NCI-H1930 (cell line): ENCODE measurements at places on chromosomes 1 and 21.

DNA sequence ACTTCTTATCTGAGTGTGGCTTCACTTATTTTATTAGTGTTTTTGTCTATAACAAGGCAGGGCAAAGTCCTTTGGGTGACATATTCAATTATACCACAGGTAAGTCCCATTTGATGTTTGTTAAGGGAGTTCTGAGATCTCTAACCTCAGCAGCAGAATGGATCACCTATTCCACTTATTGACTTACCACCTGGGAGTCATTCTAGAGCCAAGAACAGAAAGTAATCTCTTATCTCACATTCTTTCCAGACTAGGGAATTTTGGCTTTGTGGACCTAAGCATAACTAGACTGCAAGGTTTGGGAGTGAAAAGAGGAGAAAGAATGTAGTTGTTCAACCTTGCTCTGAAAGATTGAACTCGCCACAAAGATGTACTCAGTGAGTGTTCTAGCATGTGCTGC is 13.2 kb downstream of the FNDC7 start:
- DNase-seq: no peak

- DNase-seq: no peak
These were observed 410.6 kb downstream of the NTNG1 start for GRCh38 chr1:107551456-107551855.

DNA sequence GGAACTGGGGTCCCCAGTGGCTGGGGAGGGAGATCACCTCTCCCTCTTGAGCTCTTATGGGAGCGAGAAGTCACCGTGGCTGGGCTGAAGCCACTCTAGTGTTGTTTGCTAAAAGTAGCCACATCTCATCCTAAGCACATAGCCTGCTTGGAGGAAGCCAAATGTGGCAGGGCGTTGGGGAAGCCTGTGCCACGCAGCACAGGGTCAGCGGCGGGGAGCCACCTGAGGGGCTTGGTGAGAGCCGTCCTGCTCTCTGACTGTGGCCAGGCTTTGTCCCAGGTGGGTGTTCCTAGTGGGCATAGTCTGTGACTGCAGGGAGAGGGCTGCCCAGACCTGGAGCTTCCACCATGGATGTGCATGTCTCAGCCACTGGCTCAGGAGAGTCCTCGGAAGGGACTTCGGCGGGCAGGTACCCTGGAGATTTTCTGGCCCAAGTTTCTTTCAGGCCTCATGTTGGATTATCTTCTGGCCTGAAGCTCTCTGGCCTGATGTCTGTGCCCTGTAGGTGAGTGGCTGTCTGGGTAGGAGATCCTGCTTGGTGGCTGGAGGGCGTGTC is 38.9 kb downstream of the MORN1 start:
- DNase-seq: no peak

DNA sequence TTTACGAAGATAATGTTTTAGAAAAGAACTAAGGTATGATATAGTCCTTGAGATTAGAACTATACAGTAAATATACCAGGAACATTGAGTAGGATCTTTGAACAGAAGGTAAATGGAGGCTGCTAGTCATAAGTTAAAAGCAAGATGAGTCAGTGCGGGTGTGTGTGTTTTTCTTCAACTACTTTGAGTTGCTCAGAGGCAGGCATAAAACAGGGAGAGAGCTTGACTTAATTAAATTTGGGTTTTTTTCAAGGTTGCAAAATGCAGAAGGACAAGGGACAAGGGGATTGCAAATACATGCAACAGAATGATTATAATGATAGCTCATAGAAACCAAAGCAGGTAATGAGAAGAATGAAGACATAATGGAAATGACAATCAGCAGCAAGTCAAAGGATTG is 815.1 kb downstream of the NCAM2 start:
- no peak for DNase-seq

GRCh38 chr21:26939601-26940111 is 27.2 kb downstream of the ADAMTS5 start:
- no peak for DNase-seq

GRCh38 chr1:93729906-93730305 is 48.3 kb upstream of the BCAR3 start:
- DNase-seq: no peak

- DNase-seq: no peak
These were observed 57.2 kb upstream of the C1orf185 start for GRCh38 chr1:51044834-51045233.

DNA sequence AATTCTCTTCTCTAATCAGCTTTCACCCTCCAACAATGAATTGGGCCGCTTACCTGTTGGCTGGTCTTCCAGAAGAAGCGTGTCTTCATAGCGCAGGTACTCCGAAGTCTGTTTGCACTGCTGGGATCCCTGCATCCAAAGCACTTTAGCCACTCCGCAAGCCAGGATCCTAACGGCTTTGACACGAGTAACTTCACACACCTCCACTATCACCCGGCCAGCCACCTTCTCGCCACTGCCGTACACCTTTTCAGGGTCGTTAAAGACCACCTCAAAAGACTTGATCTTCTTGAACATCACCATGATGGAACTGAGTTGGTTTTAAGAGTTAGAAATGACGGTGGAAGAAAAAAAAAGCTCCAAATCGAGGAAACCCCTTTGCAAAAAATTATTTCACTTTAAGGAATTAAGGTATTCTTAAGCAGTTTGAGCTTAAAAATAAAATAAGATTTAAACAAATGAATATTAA is 381 bp downstream of the TXNIP start:
- DNase-seq: no peak

DNA sequence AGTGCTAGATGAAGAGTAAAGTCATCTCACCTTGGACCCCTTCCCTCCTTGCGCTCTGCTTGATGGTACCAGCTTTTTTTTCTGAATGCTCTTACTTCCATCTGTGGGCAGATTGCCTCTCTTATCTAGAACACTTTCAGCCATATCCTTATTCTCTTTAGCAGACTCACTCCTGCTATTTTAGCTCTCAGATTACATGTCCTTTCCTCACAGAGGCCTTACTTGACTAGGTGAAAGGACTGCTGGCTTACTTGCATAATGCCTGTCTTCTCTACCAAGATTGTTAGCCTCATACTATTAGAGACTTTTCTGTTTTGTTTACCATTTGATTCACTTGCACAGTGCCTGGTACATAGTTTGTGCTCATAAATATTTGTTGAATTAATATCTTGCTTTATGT is 9.3 kb downstream of the IFI44 start:
- DNase-seq: no peak

DNA sequence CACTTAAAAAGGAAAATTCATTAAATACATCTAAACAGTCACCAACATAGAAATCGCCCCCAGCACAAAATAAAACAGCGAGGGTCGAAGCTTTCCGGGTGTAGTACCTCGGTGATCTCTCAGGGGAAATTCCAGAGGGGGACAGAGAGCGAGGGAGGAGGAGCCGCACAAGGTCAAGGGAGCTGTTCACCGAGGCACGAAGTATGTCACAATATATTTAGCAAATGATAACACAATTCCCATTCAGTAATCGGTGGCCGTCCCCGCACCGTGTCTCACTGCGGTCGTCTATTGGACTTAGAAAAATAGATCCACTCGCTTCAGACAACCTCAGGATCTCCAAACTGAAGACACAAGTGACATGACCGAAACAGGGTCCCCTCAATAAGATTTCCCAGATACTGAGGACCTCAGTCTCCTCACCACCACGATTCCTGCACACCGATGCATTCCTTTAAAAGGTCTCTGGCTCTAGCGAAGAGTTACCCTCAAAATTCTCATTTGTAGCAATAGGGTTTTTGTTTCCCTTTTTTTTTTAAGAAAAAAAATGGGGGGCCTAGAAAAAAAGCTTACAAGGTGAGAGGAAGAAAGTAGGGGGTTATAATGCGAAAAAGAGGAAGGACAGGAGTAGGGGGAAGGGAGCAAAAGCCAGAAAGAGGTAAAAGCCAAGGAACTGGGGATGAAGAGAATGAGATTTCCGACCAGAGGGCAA is 1.1 kb downstream of the LPGAT1 start:
- no peak for DNase-seq

DNA sequence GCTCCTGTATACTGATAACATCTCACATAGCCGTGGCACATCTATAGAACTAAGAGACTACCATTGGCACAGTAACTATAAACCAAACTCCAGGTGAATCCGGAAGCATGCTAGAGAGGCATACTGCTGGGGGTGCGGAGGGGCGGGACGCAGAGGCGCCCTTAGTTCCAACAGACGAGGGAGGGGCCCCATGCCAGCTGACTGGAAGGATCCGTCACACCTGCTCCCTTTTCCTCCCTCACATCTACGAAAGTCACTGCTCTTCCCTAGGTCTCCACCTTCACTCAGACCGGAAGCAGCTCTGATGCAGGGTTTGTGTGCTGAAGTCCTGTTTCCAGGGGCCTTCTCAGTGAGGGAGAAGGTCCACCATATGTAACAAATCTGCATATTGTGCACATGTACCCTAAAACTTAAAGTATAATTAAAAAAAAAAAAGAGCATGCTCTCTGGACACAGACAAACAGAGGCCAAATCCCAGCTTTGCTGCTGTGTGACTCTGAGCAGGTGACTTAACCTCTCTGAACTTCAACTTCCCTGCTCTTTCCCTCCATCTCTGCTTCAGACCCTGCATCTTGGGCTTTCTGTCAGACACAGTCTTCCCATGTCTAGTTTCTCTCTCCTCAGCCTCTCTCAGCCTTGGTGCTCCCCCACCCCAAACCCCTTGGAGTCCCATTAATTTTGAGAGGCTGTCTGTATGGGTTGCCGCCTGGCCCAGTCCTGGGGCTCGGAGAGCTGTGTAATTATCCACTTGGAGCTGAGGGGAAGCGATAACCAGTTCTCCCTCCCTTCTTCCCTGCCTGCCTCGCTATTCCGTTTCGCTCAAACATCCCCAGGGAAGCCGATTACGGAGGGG is 7.8 kb upstream of the GJB5 start:
- DNase-seq: no peak

DNA sequence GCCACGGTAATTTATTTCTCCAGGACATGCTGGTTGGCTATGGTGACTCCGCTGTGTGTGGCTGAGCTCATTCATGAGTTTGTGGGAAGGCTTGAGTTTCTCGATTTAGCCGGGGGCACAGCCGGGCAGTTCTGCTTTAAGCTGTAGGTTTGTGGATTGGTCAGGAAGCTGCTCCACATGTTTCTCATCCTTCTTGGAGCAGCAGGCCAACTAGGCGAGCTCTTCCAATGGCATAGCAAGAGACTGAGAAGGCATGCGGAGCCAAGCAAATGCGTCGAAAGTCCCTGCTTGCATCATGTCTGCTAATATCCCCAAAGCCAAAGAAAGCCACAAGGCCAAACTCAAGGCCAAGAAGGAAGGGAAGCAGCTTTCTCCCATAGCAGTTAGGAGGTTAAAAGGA is 71.6 kb upstream of the GREM2 start:
- DNase-seq: no peak
